ENCODE measurements at places on chromosomes 16 and 17.

DNA sequence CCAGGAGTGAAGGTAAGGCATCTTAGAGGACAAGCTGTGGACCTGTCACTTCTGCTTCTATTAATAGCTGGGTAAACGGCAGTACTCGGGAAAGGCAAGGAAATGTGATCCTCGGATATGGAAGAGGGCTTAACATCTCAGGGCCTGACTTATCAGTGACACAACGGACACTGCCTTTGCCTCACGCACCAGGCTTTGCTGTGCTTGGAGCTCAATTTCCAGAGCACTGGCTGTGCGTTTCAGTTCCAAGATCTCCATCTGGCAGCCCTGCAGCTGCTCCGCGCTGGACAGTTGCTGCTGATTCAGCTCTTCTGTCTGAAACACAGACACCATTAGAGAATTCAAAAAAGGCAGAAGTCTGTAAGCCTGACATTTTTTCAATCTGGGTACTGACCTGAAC lies 3.5 kb downstream of the KRT40 start:
- DNase-seq = no peak

DNA sequence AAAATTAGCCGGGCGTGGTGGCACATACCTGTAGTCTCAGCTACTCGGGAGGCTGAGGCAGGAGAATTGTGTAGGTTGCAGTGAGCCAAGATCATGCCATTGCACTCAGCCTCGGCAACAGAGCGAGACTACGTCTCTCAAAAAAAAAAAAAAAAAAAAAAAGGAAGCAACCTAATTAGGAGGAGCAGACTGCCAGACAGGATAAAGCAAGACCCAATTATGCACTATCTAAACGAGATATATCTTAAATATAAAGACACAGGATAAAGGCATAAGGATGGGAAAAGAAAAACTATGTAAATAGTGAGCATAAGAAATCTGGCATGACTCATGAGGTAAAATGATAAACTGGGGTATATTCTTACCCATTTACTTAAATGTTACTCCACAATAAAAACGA lies 4.9 kb downstream of the TXNDC11 start:
- no peak for DNase-seq

- DNase-seq = no peak
Measured at GRCh38 chr16:62970851-62971250, 934.6 kb upstream of the CDH8 start.

- DNase-seq = no peak
Measured at GRCh38 chr17:27701963-27702362, 71.0 kb downstream of the LGALS9 start.

DNA sequence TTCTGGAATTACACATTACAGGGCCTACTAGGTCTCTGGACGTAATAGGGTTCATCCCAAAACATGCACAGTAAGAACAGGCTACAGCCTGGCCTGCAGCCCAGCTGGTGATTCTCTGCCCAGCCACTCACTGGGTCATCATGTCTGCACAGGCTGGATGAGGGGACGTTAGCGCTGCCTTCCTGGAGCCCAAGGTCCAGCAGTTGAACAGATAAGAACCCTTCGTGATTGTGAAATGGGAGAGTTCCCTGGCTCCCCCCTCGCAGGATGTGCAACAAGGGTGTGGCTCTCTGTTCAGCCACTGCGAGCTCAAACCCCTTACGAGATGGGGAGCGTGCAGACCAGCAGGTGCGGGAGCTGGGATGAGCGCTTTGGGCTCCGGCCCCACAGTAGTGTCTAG lies 200.0 kb upstream of the CDH5 start:
- DNase-seq = no peak

Measured in stimulated activated CD8-positive, alpha-beta memory T cell treated with anti-CD3 and anti-CD28 coated beads, Interleukin-7, amount 100 ng/mL, for 1 hour (primary cell).